ENCODE measurements at places on chromosomes 7 and 10.

GRCh38 chr10:91271886-91272285 is 51.4 kb downstream of the PCGF5 start:
- DNase-seq: no peak

DNA sequence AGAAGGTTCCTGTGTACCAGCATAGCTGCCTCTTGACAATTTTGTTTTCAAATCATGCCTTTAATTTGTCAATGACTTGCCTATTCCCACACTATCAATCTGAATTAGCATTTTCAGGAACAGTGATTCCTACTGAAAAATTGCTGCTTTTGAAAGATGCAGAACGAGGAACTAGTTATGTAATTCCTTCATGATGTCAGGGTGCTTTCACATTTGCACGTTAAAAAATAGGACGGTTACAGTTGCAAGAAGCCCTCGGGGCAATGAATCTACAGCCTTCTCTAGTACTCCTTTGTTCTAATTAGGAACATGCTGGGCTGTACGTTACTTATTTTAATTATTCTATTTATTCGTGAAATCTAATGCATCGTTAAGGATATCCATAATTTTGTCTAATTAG is 253.9 kb downstream of the OTUD1 start:
- DNase-seq: no peak

GRCh38 chr7:33232632-33233145 is 103.3 kb downstream of the BBS9 start:
- no peak for DNase-seq

DNA sequence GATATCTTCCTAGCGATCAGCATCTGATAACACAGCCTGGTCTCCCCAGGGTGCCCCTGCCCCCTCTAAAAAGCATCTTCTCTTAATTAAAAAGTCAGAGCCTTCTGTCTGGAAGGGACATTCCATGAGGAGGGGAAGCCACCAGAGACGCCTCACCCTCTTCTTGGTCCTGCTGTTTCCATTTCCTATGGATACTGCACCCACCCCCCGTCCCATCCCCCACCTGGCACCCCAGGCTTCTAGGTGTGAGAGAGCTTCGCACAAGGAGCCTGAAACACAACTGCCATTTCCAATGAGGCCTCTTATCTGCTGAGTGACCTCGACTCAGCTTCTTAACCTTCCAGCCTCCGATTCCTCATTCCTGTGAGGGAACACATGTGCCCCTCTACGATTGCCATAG is 51.4 kb downstream of the COL13A1 start:
- DNase-seq: no peak

DNA sequence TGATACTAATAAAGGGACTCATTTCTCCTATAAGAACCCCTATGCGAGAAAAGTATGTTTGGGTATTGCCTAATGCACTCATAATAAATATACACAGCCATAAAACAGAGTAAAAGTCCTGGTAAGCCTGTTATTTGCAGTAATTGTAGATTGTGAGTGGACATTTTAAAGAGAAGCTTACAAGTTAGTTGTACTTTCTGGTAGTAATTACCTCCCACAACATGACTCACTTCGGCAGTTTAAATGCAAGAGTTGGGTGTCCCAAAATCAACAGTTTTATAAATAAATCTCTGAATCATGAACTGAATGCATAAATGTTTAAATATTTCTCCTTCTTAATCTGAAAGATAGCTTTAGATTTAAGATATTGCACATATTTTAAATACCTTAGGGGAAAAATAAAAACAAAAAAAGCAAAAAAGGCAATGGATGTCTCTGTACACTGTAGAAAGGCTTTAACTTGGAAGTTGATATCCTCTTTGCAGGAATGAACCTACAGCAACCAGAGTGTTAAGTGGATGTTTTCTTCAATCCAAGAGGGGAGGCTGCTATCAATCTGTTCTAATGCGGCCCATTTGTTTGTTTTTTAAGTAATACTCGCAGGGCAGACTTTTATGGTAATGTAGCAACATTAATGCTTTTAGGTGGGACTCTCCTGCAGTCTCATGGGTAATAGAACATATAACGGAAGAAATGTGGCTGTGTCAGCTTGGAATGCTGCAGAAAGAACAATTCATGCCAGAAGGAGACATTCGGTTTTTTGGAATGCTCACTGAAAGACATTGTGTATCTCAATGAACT is 57.3 kb upstream of the ZEB1 start:
- no peak for DNase-seq

DNA sequence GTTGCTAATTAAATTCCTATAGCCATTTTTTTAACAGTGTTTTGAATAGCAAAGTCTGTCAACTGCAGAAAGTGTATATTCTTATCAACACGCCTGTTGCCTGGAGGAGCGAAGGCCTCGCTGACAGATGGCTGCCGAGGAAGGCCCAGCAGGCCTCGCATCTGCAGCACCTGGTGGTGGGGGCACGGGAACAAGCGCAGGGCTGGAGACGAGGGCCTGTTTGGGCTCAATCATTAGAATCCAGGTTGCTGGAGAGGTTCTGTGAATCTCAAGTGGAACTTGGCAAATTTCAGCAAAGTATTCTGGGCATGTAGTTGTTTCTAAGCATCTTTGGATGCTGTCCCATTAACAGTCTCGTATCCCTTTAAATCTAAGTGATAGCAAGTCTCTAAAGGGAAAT is 66.1 kb upstream of the FAM204A start:
- no peak for DNase-seq

DNA sequence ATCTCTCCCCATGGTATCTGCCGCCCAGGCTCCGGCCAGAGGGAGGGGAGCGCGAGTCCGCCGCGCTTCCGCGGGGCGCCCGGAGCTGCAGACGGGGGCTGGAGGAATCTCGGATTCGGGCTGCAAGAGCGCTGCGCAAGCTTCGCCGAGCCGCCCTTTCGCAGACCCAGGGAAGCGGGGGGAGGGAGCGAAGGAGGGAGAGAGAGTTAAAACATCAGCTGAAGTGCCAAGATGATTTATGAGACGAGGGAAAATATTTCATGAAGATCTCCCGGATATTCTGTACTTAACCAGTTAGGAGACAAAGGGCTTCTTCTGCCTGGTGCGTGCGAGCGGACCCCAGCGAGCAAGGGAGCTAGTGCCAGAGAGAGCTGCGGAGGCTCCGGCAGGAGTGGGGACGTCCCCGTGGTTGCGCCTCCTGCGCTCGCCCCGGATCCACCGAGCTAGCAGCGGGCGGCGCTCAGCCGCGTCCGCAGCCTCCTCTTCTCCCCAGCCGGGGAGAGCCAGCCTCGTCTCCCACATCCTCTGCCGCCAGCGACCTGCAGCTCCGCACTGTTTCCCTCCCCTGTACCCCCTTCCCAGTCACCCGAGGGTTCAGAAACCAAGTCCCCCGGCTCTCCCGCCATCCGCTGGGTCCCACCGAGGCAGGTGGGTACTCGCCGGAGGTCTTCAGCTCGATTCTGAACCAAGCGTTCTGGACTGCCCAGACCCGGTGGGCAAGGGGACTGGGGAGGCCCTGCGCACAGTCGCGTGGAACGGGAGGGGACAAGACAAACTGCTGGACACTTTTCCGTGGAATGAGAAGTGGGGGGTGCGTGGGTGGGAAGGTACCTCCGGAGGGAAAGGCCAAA is 1.0 kb upstream of the PAX2 start:
- no peak for DNase-seq

DNA sequence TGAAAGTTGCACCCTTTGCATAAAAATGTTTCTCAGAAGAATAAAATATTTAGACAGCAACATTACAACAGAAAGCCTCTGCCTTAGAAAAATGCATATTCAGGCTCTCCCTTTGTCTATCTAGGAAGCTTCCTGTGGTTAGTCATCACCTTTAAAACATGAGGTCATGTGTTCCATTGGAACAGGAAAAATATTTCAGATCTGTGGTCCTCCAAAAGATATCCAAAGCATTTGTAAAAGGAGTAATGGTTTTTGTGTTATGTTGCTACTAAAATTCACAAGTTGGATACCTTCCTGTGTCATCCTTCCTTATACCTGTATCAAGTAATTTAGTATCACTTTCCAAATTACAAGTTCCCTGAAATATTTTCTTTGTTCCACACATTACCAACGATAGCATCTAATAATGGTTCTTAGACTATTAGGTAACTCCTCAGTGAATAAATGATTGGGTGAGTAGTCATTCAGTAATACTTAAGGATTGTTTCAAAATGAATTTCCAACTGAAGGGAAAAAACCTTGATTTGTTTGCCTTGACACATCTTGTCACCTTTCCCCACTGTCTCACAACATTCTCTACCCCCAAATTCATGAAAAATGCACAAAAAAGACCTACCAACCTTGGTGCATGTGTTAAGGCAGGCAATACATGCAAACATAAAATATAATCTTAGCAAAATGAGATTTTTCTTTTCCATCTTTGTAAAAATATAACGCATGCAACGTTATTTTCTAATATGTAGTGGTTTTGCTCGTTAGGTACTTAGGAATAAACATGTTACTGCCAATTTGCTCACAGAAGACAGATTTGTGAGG is 19.7 kb upstream of the RHOBTB1 start:
- no peak for DNase-seq

All from cardiac muscle cell (in vitro differentiated cells and primary cell).